GM04504 (cell line): ENCODE measurements at places on chromosomes 4 and X.

DNA sequence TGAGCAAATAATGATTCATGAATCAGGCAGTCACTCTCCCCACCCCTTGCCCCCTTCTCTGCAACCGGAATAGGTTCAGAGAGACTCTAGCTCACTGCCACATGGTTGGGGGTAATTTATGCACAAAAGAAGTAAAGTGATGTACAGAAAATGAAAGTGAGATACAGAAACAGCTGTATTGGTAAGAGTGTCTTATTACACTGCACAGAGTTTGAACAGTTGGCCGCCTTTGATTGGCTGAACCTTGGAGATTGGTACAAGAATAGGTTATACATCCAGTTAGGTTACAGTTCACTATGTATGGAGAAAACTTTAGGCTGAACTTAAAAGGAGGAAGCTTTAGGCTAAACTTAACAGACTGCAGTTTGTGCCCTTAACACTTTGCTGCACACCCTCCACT, 34.6 kb upstream of the DIAPH2 start:
- no peak for DNase-seq

DNA sequence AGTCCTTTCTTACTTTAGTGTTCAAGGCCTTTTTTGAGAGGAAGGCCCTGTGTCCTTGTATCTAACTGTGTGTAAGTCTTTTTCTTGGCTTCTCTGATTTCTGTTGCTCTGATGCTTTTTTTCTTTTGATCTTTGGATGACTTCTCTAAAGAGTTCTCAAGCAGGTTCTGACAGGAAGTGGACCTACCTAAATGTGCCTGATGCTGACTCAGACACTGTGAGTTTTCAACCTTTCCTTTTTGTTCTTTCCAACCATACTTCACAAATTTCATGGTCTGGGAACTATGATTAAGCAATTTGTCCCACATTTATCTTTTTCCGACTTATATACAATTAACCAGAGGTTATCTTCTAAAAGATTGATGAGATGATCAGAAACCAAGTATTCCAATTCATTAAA, 96.5 kb downstream of the SYTL5 start:
- DNase-seq, result no peak

- DNase-seq, result peak; percentile 31
Observed at GRCh38 chr4:124903995-124904722, 191.6 kb upstream of the ANKRD50 start.

DNA sequence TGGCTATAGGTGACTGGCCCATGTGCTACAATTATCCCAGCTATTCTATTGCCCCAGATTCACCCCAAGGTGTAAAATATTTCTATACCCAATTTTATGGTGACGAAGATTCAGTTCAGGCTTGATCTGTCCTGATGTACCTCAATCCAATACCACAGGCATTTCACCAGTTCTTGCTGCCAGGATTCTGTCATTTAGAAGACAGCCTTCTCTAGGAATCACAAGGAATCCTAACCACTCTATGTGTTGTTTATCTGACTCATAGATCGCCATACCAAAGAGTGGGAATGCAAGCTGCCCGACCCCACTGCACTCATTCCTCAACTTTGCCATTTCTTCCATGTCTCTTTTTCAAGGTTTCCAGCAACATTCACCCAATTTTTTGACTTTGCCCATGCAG, 355.0 kb upstream of the EMCN start:
- no peak for DNase-seq
